ENCODE measurements at places on chromosomes 1 and 21.

DNA sequence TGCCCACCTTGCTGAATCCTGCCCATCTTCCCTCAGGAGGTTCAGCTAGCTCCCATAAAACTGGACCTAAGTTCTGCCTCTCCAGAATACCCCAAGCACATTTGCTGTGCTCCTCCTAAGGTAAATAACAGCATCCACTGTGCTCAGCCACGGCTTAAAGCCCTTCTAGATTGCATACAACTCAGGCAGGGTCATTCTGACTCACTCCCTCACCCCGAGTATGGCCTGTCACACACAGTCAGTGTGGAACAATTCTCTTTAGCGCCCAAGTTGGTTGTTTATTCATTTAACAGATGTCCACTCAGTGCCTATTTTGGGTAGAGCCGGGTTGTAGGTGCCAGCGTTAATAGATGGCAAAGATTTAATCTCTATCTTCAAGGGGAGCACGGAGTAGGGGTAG lies 147.5 kb upstream of the EDN2 start:
- H3K27me3 ChIP-seq = no peaks in the 10 kb centered on the region
- H3K4me1 ChIP-seq = peaks cover 38% of the 10 kb centered on the region
- H3K27ac ChIP-seq = peak overlapping the region; percentile 39
- no peak for DNase-seq
- peaks cover 17% of the 10 kb centered on the region for H3K36me3 ChIP-seq

GRCh38 chr1:76463278-76463677 lies 388.7 kb downstream of the ST6GALNAC3 start:
- no peak for DNase-seq
- no peak overlapping the region for H3K27ac ChIP-seq
- no peaks in the 10 kb centered on the region for H3K27me3 ChIP-seq
- no peak overlapping the region for H3K4me3 ChIP-seq

DNA sequence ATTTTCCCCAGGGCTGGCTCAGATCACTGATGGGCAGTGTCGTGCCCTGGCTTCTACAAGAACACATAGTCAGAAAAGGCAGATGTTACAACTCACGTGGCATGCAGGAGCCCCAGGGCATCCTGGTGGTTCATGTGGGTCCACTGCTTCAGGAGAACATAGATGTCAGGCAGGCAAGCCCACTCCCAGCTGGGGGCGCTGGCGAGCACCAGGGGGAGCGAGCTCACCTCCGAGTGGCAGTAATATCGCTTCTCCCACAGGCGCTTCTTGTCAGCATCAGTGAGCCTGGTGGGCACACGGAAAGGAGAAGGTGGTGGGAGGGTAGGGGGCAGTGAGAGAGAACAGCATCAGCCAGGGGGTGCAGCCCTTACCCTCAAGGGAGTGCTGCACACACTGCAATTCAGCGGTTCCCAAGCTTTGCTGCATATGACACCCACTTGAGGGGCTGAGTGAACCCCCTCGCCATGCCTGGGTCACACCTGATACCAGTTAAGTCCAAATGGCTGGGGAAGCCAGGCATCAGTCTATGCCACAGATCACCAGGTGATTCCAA lies 34.3 kb upstream of the PPP1R15B start:
- H3K4me1 ChIP-seq = peaks cover 24% of the 10 kb centered on the region
- DNase-seq = peak; percentile 21
- H3K4me3 ChIP-seq = no peak overlapping the region
- peaks cover 23% of the 10 kb centered on the region for H3K36me3 ChIP-seq
- no peaks in the 10 kb centered on the region for H3K27me3 ChIP-seq
- H3K27ac ChIP-seq = no peak overlapping the region

GRCh38 chr1:113459279-113459678 lies 69.0 kb downstream of the MAGI3 start:
- H3K36me3 ChIP-seq = no peaks in the 10 kb centered on the region
- H3K27me3 ChIP-seq = no peaks in the 10 kb centered on the region
- H3K4me3 ChIP-seq = no peak overlapping the region
- DNase-seq = no peak
- no peak overlapping the region for H3K27ac ChIP-seq

DNA sequence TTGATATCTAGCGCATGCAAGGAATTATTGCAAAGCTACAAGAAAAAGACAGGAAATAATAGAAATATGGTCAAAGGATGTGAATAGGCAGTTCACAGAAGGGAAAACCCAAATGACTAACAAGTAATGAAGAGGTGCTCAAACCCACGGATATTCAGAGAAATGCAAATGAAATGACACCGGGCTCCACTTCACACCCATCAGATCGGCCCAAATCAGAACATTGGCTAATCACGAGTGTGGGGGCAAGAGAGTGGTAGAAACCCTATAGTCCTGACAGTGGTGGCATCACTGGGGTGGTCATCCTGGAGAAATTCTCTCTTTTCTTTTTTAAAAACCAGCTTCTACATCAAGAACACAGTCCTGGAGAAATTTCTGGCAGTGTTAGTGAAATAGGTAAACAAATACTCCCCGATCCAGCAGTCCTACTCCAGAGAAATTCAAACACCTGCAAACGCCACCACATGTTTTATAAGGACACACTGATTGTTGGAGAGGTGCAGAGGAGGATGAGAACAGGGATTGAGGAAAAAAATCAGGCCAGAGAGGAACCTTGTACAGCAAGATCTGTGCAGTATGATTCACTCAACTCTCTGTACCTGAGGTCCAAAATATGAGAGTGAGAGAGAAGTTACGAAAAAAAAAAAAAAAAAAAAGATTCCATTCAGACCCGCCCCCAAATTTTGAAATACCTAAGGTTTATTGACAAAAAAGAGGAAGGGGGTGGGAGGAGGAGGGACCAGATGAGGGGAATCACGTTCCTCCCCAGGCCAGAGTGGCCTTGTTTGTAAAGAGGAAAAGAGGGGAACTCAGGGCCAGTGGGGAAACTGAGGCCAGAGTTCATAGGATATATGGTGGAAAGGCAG lies 9.2 kb upstream of the TNFRSF1B start:
- H3K36me3 ChIP-seq = peaks cover 5% of the 10 kb centered on the region
- peak overlapping the region; percentile 80 for H3K4me3 ChIP-seq
- H3K4me1 ChIP-seq = peaks cover 70% of the 10 kb centered on the region
- peak overlapping the region; percentile 96 for H3K27ac ChIP-seq

- H3K36me3 ChIP-seq = no peaks in the 10 kb centered on the region
- H3K27me3 ChIP-seq = peaks cover 2% of the 10 kb centered on the region
- no peaks in the 10 kb centered on the region for H3K4me1 ChIP-seq
- no peak overlapping the region for H3K27ac ChIP-seq
Measured at GRCh38 chr1:65297706-65298105, 11.6 kb upstream of the DNAJC6 start.

- peaks cover 4% of the 10 kb centered on the region for H3K27me3 ChIP-seq
- H3K4me1 ChIP-seq = no peaks in the 10 kb centered on the region
- no peak for DNase-seq
Measured at GRCh38 chr1:63912643-63913042, 138.8 kb downstream of the ROR1 start.

DNA sequence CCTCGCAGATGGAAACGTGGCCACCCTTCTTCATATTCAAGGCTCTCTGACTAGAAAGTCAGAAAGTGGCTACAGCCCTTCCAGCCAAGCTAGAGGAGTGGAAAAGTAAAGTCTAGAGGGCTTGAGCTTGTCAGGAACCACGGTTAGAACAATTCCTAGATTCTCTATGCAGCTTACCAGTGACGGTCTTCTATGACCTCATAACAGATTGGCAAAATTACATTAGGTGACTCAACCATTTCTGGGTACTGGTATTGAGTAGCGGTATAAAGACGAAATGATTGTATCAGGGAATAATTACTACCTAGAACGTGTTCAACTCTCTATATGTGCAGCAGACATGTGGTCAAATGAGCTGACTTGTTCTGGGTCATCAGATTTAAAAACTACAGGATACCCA lies 155.0 kb upstream of the RUNX1 start:
- no peaks in the 10 kb centered on the region for H3K27me3 ChIP-seq
- H3K27ac ChIP-seq = no peak overlapping the region
- no peak overlapping the region for H3K4me3 ChIP-seq
- H3K36me3 ChIP-seq = no peaks in the 10 kb centered on the region
- H3K4me1 ChIP-seq = peaks cover 27% of the 10 kb centered on the region
- DNase-seq = no peak

GRCh38 chr1:108149796-108150467 lies 50.2 kb downstream of the SLC25A24 start:
- no peak overlapping the region for H3K27ac ChIP-seq
- H3K4me1 ChIP-seq = no peaks in the 10 kb centered on the region
- no peak for DNase-seq
- no peak overlapping the region for H3K4me3 ChIP-seq

- DNase-seq = peak; percentile 12
- peak overlapping the region; percentile 45 for H3K4me3 ChIP-seq
- no peaks in the 10 kb centered on the region for H3K36me3 ChIP-seq
- H3K4me1 ChIP-seq = peaks cover 12% of the 10 kb centered on the region
Measured at GRCh38 chr1:227396539-227397353, 78.5 kb upstream of the CDC42BPA start.

- H3K4me1 ChIP-seq = peaks cover 69% of the 10 kb centered on the region
- no peak for DNase-seq
- peaks cover 11% of the 10 kb centered on the region for H3K36me3 ChIP-seq
- H3K4me3 ChIP-seq = peak overlapping the region; percentile 60
Measured at GRCh38 chr1:198167436-198167934, 10.7 kb downstream of the NEK7 start.

All from T-helper 2 cell treated with Interferon-gamma antibody and Interleukin-4, amounts not matched to agents 5 μg/mL and 100 μg/mL, for 36 hours (primary cell).